Fibroblast of gingiva (primary cell): ENCODE measurements at places on chromosomes 5 and 9.
A peak's percentile ranks its signal among the peaks of the same experiment; 100 is the strongest.

GRCh38 chr9:109017493-109017892 lies 4.2 kb upstream of the CTNNAL1 start:
- no peak for DNase-seq

GRCh38 chr9:107284636-107285035 lies 1.6 kb downstream of the RAD23B start:
- DNase-seq, result no peak

- no peak for DNase-seq
These were observed 191.5 kb upstream of the CLINT1 start for GRCh38 chr5:158050421-158050820.

- no peak for DNase-seq
These were observed 169.3 kb downstream of the OLFM1 start for GRCh38 chr9:135256581-135257354.

DNA sequence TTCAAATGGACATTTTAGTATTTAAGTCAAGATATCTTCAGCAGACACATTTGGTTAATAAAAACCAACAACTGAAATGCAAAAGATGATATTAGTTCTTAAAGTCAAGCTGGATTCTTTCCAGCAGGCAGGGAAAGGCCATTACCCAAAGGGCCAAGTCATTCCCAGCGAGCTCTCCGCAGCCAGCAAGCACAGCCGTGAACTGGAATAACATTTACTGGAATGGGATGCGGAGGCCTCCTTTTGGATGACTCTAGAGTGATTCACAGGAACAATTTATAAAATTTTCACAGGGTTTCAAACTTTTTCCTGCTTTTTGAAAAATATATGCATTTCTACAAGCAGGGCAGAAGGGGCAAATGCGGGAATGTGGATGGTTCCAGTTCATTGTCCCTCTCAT lies 76.6 kb upstream of the DAB2 start:
- peak; percentile 79 for DNase-seq

- no peak for DNase-seq
These were observed 4.5 kb downstream of the ADGRV1 start for GRCh38 chr5:90563108-90563507.

DNA sequence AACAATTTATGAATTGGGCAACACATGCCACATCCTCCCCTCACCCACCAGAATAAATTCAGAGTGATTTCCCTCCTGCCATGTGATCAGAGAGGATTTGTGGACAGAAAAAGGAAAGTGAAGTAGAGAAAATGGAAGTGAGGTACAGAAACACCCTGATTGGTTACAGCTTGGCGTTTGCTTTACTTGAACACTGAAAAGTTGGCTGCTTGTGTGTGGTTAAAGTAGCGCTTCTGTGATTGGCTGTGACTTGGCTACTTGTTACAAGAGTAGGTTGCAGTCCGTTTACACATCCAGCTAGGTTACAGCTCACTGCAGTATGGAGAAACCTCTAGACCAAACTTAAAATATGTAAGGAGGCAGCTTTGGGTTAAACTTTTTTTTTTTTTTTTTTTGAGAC lies 205.2 kb upstream of the ZNF608 start:
- DNase-seq, result no peak

DNA sequence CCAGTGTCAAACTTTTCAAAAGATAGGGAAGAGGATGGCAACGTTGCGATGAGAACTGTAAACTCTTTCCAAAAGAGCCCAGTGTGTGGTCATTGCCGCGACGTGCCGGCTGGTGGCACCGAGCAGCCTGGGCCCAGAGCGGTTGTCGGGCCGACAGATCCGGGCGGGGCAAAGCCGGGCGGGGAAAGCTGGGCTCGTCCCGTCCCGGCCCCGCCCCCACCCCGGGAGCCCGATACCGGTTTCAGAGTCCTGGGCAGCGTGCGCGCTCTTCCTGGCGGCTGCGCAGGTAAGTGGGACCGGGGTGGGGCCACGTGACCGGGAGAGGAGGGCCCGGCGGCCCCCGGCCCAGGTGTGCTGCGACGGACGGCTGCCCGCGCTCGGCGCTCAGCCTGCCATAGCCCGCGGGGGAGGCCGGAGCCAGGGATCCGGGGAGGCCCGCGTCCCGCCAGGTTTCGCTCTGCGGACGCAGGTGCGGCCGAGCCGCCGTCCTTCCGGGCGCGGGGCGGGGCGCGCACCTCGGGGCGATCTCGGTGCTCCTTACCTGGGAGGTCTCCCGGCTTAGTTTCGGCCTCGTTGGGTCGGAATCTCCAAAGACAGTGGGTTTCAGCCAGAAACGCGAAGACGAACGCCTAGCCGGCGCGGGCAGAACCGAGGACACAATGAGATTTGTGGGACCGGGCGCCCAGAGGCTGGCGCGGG lies at the start of gene MARVELD2:
Gene MARVELD2, plus strand, starts transcription at position 232 of the 699 bp plus-strand sequence. CDS start 4,270 bp downstream, outside the sequence.
- DNase-seq, result peak; percentile 63

- DNase-seq, result no peak
These were observed at the start of gene LEAP2 for GRCh38 chr5:132873119-132873929. LEAP2 (plus strand) TSS chr5:132873668; CDS start chr5:132873695, 27 bp downstream.

DNA sequence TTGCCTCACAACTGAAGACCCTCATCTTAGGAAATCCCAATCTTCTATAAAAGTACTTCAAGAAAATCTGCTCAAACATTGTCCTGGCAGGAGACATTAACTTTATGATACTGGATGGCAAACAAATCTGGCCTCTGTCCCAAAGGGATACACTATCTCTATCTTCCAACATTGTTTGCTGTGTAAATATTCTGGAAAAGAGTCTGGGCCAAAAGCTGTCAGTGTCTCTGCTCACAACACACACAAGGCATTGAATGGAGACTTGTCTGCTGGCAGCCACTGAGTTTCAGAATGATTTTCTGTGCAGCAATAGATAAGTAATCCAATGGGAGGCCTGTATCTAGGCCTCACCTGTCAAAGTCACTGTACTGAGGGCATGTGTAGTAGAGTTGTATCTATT lies 471.1 kb downstream of the DMAC1 start:
- DNase-seq, result no peak

DNA sequence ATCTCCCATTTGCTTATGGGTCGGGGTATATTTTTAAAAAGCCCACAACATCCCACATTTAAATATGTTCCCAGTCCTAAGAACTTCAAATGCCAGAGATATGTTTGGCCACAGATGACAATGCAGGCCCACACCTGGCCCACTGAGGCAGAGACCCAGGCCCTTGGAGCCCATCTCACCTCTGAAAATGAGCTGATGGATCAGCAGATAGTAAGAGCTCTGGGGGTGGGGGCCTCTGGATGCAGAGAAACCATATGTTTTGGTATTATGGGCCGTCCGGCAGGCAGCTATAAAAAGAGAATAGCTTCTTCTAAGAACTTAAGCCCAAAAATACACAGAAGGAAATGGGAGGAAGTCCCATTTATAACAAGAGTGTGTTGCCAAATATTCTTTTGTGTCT lies 256.0 kb downstream of the GRIA1 start:
- no peak for DNase-seq

- no peak for DNase-seq
These were observed 18.1 kb downstream of the VCP start for GRCh38 chr9:35054185-35054835.

DNA sequence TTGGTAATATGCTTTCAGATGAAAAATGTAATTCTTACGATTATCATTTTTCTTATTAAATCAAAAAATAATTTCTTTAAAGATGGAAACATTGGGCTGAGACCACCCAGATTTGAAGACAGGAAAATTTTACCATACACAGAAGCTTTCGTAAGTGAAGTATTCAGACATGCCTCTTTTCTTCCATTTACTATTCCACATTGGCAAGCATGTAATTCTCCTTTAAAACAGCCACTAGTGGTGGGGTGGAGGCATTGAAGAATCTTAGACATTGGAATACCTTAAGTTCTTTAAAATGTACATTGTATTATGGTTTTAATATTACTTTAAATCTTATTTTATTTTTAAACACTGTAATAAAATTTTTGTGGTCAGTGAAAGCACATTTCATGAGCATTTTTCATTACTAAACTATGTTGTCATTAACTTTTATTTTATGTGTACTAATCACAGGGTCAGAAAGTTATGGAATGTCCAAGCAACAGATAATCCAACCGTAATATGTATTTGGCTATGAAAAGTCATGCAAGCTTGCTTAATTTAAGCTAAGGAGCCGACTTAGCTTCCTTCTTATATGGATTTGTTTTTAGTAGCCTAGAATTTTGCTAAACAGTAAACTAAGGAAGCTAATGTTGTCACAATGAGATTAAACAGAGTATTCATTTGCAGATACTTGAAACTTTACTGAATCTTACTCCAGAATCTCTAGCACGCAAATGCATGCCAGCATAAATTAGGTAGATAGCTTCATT lies 97.4 kb upstream of the ALDH1A1 start:
- peak; percentile 82 for DNase-seq

GRCh38 chr5:174816858-174817257 lies 92.5 kb downstream of the MSX2 start:
- no peak for DNase-seq

DNA sequence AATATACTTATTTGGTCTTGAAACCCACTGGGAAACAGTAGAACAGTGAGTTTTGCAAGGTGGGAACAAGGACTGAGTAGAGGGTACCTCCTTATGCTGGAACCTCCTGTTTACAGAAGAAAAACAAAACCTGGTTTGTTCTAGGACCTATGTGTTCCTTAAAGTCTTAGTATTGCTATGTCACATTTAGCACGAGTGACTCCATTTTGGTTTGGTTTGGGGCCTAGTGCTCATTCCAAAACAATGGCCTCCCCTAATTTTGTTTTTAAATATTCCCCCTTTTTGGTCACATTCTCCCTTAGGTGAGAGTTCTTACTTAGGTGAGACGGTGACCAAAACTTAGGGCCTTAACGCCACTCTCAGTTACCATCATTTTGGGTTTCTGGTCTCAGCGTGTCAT lies 6.2 kb upstream of the NANS start:
- DNase-seq, result no peak

GRCh38 chr5:29758986-29759421 lies 1434.5 kb upstream of the CDH6 start:
- DNase-seq, result no peak

DNA sequence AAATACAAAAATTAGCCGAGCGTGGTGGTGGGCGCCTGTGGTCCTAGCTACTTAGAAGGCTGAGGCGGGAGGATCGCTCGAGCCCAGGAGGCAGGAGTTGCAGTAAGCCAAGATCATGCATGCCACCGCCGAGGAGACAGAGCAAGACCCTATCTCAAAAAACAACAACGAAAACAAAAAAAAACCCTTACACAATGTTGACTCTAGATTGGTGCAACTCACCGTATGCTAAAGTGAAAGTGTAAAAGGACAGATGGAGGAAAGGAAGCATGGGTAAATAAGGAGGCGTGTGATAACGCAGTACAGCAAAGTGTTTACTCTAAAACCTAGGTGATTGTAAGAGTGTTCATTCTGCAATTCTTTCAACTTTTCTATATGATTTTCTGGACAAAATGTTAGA lies 15.9 kb upstream of the RUFY1 start:
- no peak for DNase-seq

DNA sequence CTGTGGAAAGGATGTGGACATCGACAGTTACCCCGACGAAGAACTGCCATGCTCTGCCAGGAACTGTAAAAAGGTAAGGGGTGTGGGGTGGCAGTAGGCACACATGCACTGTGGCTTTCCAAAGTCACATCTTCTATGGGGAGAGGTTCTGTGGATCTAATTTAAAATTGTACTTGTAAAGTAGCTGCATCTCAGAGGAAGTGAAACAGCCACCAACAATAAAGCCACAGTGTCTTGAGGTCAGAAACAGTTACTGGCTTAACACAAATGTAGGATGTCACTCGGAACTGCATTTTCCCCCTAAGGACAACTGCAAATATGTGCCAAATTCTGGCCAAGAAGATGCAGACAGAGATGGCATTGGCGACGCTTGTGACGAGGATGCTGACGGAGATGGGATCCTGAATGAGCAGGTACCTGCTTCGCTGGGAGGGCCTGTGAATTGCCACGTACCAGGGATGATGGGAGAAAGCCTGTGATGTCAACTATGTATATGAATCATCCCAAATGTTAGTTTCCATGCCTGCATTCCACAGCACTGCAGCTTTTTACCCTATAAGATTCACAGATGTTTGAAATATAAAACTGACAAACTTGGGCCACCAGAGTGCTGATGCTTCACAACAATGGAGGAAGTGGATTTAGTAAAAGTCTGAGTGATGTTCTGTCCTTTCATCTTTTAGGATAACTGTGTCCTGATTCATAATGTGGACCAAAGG lies 35.3 kb downstream of the THBS4 start:
- DNase-seq, result peak; percentile 19

- peak; percentile 4 for DNase-seq
These were observed 176.8 kb downstream of the ISOC1 start for GRCh38 chr5:129271308-129271707.

GRCh38 chr5:107517185-107518033 lies 153.3 kb downstream of the EFNA5 start:
- no peak for DNase-seq

DNA sequence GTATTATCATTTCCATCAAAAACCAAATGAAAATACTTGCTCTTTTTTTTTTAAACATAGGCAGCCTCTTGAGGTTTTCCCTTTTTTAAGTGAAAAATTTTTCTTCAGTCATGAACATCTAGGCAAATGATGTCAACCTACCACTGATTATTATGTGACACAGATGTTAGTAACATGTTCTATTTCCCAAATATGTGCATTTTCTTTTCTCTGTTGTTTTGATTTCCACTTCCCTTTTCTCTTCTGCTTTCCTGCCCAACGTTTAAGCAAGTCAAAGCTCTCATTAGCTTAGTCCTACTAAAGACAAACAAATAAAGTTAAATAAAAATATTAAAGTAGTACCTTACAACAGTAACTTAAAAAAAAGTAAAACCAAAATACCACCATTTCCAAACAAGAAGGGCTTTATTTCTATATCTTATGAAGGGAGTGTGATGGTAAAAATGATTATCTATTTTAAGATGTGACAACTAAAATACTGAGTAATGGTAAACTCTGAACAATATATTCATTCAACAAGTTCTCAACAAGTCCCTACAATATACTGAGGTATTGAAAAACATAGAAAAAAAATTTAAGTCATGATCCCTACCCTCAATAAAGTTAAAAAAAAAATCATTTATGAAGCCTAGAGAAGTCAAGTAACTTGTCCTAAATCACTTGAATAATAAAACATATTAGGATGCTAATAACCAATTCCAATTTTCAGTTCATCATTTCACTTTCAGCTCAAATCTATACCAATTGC lies 9.4 kb downstream of the SLC38A9 start:
- no peak for DNase-seq

DNA sequence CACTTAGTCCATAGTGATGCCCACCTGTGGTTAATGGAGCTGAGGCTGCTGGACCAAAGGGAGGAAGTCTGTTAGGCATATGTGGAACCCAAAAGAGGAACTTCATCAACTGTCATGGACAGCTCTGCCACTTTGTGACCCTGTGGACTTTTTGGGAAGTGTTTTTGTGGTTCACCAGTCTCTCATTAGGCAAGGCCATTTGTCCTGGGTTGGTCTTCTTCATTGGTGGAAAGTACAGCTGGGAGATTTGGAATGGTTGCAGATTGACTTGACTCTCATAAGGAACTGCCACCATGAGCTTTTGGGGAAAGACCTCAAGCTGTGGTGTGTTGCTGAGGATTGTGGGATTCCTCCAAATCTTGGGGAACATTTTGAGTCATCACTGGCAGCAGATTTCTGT lies 31.9 kb upstream of the IL12B start:
- DNase-seq, result no peak

GRCh38 chr9:33698267-33698666 lies 97.1 kb upstream of the PRSS3 start:
- DNase-seq, result no peak
